Activated effector memory CD4-positive, alpha-beta T cell treated with Interleukin-2 at 50 U/mL for 16 hours (primary cell): ENCODE measurements at places on chromosomes 2 and 18.

DNA sequence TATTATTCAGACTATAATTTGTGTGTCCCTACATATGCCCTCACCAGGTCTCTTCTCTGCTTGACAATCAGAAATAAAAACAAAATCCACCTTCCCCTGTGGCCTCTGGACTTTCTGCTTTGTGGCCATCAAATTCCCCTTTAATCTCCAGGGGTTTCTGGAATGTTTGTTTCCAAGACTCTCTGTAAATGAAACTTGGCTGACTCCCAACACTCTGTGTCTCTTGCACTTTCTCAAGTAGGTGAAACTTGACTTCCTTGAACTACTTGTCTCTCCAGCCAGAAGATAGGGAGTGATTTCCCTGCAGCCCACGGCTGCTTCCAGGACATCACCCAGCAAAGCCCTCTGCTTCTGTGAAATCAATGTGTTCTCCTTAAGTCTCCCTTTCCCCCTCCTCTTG lies 54.1 kb upstream of the AQP4 start:
- no peak for DNase-seq

DNA sequence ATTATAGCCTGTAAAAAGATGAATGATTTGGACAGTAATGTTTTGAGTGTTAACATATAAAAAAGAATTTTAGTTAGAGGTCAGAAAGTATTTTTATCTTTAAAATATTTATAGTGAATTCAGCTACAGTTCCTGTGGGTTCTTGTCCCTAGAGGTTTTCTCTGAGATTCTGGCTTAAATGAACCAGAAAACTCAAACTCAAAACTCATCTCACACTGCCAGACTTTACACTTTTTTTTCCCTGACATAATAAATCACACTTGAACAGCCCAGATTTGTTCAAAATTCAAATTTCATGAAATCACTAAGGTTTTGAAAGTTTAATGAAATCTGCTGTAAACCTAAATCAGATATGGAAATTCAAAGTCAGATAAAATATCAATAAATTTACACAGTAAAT lies 92.3 kb downstream of the KCNH7 start:
- no peak for DNase-seq

DNA sequence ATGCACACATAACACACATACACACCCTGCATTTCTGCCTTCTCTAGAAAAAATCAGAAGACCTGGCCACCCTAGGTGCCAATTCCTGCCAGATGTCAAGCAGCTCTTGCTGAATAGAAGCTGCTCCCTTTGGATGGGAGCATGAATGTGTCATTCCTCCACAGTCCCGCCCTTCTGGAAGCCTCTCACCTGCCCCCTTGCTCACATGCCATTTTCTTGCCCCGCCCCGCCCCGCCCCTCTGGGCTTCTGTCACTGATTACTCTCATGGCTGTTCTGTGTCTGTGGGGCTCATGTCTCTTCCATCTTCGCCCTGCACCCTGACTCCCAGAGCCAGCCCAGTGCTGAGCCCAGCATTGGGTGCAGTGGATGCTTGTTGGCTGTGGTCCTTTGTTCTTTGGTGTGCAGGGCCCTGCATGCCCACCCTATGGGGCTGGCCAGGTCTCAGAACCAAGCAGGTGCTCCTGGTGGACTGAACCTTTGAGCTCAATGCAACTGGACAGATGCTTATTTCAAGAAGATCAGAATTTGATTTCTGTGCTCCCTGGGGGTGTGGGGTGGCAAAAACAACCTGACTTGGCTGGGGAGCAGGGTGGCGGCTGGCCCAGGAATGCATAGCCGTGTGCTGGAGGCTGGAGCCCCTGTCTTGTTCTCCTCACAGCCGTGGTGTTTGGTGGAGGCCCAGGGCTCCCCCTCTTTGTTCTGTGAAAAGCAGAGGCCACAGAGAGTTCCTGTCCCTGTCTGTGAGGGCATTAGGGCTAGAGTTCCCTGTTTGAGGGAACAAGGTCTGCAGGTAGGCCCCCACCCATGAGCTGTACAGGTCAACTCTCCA lies 140.6 kb upstream of the GLI2 start:
- no peak for DNase-seq

DNA sequence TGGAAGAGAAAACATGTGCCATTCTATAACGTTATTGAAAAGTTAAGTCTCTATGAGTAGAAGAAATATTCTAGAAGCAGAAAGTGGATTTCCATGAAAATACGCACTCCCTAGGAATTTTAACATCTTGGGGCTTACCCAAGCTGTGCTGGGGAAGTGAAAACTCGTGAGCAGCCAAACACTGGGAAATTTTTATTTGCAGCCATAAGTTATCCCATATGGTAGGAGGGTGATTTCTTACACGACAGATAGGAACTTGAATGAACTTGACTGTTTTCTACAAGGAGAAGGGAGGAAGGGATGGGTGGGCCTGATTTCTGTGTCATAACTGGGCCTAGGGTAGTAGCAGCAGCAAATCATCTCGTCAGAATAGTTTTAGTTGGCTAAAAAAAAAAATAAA lies 272.6 kb downstream of the ETAA1 start:
- DNase-seq = no peak

GRCh38 chr2:179877601-179878364 lies 16.4 kb upstream of the ZNF385B start:
- no peak for DNase-seq

DNA sequence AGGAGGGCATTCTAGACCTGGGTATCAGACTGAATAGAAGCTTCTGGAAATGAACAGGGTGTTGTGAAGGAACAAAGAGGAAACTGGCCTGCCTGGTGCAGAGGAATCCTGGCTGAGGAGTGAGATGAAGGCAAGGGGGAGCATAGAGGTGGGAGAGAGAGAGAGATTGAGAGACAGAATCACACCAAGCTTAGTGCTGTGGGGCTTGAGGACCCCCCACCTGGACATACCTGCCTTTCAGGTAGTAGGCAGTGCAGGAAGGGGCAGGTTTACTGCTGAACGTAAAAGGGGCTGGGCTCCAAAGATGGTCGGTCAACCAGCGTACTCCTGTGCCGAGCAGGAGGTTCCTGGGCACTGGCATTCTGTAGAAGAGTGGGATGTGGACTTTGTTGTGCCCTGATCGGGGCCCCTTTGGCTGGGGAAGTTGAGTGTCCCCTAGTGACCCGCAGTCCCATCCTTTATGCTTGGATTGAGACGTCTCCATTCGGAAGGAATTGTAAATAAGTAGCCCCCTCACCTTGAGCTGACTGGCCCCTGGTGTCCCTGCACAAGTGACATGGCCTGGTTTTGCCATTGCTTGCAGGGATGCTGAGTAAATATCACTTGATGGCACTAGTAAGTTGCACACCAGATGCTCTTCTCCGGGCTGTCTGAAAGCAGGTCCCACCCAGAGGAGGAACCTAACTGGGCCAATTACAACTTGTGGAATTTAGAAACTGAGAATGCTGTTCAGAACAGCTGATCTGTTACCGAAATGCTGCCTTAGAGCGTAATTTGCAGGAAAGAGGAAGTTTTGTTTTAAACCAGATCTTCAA lies 1.4 kb downstream of the UBE2F start:
- peak; percentile 21 for DNase-seq

DNA sequence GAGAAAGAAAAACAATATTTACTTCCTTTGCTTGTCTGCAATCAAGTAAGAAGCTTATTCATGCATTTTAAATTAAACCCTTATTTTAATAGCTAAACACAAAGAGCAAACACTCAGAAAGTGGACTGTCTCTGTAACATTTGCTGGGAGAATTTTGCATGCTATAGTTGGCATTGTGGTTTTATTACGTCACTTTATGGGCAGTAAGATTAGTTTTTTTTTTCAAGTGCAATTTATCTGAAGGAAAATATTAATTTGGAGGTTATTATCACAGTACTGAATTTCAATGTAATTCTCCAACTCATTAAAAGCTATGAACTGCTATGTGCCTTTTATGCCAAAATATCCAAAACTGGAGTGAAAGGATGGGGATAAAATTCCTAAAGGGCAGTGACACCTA lies 103.3 kb downstream of the TMEFF2 start:
- DNase-seq = no peak

DNA sequence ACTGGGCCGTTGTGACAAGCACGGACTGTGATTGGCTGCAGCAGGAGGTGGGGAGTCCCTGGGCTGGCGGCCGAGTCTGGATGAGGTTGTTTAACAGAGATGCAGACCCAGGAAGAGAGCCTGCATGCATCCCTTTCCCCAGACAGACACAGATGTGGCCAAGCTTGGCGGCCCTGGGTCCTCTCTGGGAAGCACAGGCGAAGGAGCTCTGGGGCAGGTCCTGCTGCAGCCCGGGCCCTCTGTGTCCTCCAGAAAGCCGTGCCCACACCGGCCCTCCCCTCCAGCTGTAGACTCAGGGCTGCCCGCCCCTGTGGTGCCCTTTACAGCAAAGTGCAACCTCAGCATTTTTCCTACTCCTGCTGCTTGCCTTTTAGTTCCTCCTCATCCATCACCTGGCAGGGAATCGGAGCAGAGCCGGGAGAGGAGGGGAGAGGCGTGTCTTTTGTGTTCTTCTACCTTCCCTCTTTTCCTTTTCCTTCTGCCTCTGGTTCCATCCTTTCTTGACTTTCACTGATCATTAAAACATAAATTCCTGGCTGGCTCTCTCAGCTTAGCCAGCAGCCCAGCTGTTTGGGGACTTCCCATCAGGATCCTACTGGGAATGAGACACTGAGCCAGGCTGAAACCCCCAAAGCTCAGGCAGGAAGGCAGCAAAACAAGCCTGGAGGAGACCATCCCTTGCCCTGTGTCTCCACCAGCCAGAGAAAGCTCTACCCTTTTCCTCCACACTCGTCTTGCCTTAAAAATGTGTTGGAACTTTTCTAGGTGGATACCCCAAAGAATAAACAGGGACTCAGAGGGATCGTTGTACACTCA lies 75.0 kb downstream of the CTIF start:
- no peak for DNase-seq

- no peak for DNase-seq
Measured at GRCh38 chr2:237113026-237113795, 27.5 kb downstream of the COPS8 start.

- DNase-seq = no peak
Measured at GRCh38 chr2:119234021-119235019, 10.7 kb downstream of the STEAP3 start.
